ENCODE measurements at places on chromosomes 1 and 21.

GRCh38 chr1:174659823-174660222 is 212.1 kb downstream of the GPR52 start:
- DNase-seq = no peak

DNA sequence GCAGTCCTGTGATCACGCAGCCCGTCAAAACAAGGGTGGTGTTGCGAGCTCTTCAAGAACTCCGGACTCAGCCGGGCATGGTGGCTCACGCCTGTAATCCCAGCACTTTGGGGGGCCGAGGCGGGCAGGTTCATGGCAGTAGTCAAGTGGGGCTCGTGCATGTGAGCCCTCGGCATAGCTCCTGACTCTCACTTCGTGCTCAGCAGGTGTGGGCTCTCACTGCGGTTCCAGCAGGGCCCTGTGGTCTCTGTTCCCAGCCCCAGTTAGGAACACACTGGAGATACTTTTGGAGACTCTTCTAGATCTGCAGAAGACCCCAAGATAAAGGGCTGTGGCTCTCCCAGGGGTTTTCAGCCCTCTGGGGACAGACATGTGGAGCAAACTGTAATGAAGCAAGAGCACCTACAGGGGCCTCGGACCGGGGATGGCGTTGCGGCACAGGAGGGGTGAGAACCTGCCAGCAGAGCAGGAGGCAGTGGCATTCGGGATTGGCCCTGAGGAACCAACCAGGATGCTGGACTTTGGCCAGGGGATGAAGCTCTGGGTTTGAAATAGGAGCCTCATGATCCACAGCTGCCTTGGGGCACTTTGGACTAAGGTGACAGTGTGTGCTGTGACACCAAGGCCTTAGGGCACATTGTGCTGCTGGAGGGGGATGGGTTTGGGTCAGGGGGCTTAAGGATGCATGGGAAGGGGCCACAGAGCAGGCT is 443.2 kb downstream of the CAMTA1 start:
- DNase-seq = no peak

GRCh38 chr1:173505391-173505790 is 28.3 kb downstream of the PRDX6 start:
- no peak for DNase-seq

- no peak for DNase-seq
Measured at GRCh38 chr1:70360321-70360720, 5.8 kb upstream of the ANKRD13C start.

- DNase-seq = no peak
Measured at GRCh38 chr1:212678456-212679410, 20.9 kb downstream of the BATF3 start.

GRCh38 chr1:145719230-145720079 is at the start of gene CD160:
Gene CD160 (plus strand): TSS chr1:145719499. CDS start chr1:145728328, 8,829 bp downstream.
- DNase-seq = no peak
